ENCODE measurements at places on chromosomes 7 and 10.

GRCh38 chr10:52889611-52890010 is 117.0 kb upstream of the MBL2 start:
- no peak for DNase-seq

DNA sequence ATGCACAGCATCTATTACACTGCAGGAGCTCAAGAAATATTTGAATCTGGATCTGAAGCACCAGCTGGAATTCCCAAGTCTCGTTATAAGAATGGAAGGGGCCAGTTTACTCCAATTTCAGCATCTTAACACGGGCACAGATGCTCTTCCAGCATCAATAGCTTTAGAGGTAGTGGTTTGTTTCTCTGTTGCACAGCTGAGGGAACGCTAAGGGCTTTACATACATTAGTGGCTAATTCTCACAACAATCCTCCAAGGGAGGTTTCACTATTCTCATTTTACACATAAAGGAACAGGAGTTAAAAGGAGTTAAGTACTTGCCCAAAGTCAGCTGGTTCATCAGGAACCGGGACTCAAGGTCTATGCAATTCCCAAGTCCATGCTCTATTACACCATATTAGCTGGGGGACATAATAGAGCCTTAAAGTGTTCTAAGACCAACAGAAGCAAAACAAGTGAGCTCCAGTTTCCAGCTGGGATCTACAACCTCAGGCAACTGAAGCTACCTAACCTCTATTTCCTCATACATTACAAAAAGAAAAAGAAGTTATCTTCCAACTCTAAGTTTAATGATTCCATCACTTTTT is 9.9 kb downstream of the XPNPEP1 start:
- DNase-seq = no peak

DNA sequence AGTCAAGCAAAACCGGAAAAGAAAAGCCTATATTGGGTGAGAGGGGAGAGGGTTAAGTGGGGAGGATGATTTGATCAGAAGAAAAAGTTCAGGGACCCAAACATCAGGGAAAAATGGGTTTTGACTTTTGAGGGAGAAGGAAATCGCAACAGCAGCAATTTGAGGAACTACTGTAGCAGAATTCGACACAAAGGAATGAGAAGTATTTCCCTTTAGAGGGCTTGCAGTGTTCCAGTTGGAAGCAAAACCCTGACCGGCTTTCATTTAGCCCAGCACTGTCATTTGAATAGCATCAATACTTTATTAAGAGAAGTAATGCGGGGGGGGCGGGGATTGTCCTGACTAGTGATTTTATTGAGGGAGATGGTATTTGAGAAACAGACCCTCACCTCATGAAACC is 37.2 kb upstream of the GATA3 start:
- DNase-seq = no peak

DNA sequence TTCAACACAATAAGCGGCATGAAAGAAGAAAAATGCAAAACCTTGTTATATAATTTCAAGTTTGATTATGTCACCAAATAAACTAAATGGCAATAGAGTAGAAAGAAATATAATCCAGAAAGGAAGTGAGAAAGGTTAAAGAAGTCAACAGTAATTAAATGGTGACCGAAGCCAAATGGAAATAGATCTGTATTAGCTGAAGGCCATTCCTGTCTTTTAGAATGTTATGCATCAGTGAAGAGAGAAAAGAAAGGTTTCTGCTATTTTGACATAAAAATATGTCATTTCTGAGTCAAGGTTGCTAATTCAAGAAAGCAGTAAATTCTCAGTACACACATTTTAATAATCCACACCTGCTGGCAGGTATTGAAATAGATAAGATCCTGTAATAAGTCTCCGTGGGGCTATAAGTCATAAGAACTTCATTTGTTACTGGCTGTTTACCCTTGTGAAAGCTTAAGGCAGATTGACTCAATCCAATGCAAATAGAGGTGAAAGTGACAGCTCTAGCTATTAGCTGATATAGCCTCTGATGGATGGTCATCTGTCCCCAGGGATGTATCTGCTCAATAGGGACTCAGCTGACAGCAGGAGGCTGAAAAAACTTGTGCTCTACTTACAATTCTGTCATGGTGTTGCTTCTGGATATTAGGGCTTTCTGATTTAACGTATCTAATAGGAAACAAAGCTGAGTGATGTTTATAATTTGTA is 152.1 kb downstream of the FZD1 start:
- no peak for DNase-seq

GRCh38 chr7:156918635-156919034 is 25.7 kb upstream of the LMBR1 start:
- no peak for DNase-seq

- no peak for DNase-seq
These were observed 356.4 kb upstream of the VWC2 start for GRCh38 chr7:49417034-49417433.

- no peak for DNase-seq
These were observed 6.3 kb downstream of the RINT1 start for GRCh38 chr7:105538339-105538738.

All from KBM-7 (cell line).